LoVo (cell line): ENCODE measurements at places on chromosomes 5 and 9.

- peak; percentile 89 for DNase-seq
Observed at GRCh38 chr5:14871214-14872069, at the start of gene ANKH. Gene ANKH (minus strand): TSS chr5:14871778. CDS start chr5:14871447, 331 bp downstream.

DNA sequence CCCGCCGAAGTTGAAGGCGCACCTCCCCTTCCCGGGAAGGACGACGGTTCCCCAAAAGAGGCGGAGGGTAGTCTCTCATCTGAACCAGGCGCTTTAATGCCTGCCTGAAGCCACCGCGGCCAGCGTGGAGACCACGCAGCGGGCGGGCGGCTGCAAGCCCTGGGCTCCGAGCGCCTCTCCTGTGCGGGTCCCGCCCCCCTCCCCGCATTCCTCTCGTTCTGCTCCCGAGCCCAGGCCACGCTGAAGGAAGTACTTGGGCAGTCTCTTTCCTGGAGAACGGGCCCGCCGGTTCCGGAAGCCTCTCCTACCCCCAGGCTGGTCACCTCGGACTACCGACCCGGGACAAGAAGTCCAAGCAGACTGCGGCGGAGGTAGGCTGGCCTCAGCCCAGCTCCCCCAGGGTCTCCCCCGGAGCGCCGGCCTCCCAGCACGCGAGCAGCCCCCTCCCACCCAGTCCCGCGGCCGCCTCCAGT lies 571 bp downstream of the PPIC start:
- DNase-seq = peak; percentile 45

DNA sequence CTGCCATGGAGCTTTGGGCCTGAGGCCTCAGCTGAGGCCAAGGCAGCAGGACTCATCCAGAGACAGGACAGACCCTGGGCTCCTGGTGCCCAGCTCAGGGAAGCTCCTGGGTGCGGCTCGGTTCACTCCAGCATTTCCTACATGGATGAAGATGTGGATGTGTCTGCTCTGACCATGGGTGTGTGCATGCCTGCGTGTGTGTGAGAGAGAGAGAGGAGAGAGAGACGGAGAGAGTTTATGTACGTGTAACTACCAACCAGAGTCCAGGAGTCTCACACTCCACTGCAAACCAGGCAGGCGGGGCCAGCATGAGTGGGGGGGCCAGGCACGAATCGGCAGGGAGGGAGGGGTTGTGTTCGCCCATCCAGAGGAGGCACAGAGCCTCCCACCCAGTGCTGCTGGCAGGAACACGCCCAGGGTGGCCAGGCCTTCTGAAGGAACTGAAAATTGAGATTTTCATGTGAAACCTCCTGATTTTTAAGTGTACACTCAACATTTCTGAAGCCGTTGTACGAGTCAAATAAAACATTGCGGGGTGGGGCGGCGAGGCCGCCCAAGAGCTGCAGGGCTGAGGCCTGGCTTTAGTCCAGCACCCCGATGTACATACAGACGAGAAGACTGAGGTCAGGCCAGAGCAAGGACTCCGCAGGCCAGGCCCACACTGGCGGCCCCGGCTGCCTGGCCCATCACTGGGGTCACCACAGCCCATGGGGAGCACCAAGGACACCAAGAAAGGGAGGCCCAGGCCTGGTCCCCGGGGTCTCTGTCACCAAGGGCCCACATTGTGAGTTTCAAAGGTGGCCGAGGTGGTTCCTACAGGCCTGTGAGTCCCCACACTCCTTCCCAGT lies 88.7 kb downstream of the ADAMTS2 start:
- no peak for DNase-seq

DNA sequence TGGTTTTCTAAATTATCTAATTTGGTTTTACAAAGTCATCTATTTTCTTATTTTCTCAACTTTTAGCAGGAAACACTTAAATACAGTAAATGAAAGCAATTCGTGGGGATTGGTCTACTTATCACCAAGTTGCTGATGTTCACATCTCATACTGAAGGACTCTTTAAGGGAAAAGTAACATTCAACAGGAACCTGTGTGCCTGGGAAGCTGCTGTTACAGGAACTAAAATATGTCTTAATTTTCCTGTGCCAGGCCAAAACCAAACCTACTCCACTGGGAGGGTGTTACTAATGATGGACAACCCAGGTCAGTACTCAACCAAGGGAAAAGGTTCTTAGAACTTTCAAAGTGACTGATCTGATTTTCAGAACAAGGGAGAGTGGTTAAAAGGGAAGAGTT lies 5.3 kb downstream of the ISCA1 start:
- DNase-seq = no peak

- peak; percentile 23 for DNase-seq
Observed at GRCh38 chr5:133247881-133248624, 196.2 kb downstream of the HSPA4 start.

DNA sequence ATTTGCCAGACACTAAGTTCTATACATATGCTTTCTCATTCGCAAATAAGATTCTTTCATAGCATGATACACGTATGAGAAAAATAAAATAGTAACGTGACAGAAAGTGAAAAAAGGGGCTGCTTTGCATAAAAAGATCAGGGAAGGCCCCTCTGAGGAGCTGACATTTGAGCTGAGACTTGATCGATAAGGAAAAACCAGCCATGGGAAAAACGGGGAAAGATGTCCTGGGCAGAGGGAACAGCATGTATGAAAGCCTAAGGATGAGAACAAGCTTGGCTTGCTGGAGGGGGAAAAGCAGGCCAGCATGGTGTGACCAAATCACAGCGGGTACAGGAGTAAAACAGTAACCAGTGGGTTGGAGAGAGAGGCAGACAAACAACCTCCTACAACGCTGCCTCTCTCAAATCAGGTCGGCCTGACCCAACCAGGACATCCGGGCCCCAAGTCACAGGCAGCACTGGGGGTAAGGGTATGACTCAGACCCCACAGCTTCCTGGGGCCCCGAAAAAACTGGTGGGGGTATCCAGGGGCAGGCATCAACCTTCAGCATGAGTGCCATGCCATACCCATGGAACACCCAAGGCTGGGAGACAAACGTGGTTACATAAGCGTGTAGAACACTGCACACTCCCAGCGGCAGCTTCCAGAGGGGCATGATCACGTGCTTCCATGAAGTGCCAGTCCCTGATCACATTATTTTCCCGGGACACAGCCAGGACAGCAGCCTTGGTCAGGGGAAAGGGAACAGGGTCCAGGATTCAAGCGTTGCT lies 2.2 kb downstream of the TNIP1 start:
- no peak for DNase-seq

DNA sequence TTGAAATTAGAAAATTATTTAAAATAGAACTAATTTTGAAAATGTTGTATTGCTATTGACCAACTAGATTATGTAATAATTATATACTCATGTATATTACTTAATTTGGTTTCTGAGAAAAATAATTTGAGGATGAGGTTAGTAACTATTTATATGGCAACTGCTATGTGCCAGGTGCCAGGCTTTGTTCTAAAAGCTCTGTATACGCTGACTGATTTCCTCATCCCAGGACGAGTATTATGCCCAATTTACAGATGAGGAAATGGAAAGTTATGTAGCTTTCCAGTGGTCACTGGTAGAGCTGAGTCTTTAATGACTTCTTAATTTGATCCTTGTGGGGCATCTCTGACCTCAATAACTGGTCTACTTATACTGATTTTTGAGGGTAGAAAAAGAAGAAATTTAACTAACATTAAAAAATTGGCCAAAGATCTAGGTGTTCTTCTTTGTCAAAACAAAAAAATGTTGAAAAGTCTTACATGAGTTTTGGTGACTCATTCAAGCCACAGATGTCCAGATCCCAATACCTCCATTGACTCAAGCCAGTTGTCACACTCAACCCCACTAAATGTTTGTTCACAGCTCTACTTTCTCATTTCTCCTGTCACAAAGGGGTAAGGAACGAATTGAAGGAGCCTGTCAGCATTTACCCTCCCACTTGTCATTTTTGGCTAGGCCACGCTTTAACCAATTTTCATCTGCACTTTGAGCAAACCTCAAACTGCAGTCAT lies 228.1 kb upstream of the MEF2C start:
- DNase-seq = no peak

DNA sequence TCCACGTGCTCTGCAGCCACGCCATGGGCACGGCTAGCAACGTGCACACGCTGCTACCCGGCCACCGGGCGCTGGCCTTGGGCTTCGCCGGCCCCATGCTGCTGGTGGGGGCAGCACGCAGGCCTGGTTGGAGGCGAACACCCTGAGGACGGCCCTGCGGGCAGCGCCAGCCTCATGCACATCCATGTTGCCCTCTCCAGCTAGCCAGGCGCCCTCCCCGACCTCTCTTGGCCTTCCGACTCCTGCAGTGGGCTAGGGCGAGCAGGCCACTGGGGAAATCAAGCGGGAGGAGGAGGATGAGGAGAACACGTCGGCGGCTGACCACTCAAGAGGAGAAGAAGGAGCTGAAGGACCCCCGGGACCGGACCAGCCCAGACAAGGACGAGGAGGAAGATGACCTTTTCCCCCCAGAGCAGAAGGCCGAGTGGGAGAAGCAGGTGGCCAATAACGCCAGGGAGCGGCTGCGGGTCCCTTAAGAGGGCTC lies 73.3 kb downstream of the INSL6 start:
- DNase-seq = no peak

DNA sequence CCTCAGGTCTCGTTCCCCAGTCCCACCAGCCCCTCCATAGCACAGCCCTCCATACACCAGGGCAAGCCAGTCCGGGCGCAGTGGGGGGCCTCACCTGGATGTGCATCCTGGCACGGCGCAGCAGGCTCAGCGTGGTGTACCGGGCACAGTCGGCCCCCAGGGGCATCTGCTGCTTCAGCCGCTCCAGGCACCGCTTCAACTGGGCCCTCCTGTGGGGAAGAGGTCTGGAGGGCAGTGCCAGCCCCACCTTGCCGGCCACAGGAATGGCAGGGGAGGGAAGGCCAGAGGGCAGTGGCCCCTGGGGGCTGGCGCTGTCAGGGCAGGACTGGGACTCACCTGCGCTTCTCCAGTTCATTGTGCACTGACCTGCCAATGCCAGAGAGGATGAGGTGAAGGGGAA lies 1.4 kb downstream of the MXD3 start:
- no peak for DNase-seq

DNA sequence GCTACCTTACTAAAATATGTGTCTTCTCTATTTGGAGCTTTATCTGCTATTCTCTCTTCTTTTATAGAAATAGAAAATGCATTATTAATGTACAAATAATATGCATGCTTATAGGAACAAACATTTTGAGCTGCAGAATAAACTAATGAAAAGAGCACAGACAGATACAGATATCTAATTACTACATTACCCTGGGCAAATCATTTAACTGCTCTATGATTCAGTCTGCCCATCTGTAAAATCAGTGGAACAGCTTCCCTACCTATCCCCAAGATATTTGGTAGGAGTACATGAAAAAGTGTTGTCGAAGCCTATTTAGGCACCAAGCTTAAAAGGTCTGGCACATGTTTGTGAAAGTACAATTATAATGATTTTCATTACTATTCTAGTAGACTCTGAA lies 166.3 kb downstream of the EFNA5 start:
- no peak for DNase-seq

DNA sequence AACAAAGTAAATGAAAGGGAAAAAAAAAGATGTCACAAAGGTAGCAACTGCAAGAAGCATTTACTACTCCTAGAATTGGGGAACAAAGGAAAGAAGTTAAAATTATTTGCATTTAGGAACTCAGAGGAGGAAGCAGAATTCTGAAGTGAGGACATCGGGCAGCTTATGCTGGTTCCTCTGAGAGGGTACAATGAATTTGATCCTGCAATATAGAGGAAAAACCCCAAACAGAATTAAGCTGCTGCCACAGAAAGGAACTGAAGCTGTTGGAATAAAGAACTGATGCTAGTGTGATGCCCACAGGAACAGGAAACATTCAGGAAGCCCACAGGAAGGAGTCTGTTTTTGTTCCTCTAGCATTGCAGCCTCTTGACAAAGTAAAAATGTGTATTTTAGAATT lies 22.3 kb upstream of the TBCA start:
- DNase-seq = no peak

- no peak for DNase-seq
Observed at GRCh38 chr5:113950186-113950585, 411.7 kb upstream of the KCNN2 start.

DNA sequence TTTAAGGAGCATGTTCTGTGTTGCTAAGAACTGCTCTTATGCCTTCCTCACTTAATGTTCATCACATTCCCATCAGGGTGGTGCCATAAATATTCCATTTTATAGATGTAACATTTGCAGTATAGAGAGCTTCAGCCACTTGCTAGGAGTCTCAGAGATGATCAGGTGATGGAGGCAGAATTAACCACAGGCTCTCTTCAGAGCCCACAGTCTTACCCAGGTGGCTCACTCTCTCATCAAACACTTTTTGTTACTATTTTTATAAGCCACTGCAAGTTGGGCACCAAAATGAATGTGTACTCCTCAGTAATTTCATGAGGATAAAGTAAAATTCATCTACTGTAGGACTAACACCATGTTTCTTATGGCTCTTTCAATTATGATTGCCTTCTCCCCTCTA lies 491.5 kb upstream of the DAP start:
- DNase-seq = no peak

- peak; percentile 52 for DNase-seq
Observed at GRCh38 chr5:169139480-169140050, 161.4 kb downstream of the SLIT3 start.

DNA sequence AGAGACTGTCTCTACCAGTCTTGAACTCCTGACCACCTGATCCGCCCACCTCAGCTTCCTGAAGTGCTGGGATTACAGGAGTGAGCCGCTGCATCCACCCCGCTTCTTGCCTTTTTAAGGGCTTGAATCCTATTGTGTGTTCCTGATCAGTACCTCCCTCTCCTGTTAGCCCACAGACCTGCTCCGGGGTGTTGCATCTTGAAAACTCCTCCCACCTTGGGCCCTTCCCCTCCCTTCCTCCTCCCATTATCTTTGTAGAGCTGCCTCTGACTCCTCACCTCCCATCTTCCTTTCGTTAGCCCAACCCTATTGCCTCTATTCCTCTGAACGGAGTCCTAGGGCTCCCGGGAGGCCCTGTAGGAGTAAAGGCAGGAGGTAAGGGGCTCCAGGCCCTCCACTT lies 48.5 kb upstream of the NEK6 start:
- no peak for DNase-seq

GRCh38 chr5:92909602-92909962 lies 671.4 kb downstream of the NR2F1-AS1 start:
- DNase-seq = no peak

DNA sequence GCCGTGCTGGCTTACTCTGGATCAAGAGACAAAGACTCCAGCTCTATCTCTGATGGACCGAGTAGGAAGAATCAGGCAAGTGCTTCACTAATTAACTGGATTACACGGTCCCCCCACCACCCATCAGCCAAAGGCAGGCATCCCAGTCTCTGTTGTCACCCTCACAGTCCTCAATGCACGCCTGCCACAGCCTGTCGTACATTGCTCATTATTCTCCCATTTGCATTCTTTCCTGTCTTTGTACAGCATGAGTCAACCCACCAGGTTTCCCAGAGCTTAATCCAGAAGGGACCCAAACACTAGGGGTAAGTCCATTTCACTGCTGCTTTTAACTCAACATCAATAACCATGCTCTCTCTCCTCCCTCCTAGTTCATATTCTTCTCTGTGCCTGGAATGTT lies 44.4 kb downstream of the PCA3 start:
- DNase-seq = no peak

DNA sequence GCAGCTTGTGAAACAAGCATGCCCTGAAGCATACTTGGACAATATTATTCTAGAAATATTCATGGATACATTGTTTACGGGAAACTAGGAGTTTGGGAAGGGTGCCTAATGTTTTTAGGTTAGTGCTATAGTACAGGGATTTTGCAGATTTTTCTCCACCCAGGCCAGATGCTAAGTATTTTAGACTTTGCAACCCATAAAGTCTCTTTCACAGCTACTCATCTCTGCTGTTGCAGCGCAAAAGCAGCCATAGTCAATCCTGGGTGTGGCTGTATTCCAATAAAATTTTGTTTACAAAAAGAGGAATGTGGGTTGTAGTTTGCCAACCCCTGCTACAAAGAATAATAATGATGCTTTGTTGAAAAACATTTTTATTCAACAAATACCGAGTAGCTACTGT lies 106.2 kb downstream of the CEMIP2 start:
- DNase-seq = peak; percentile 24
